ENCODE measurements at places on chromosomes 12 and 14.
A peak's percentile ranks its signal among the peaks of the same experiment; 100 is the strongest.

GRCh38 chr14:73238424-73238852, 1.1 kb downstream of the PAPLN start:
- no peak for DNase-seq

GRCh38 chr12:131075611-131076010, 121.9 kb downstream of the ADGRD1 start:
- DNase-seq, result no peak

- peak; percentile 59 for DNase-seq
Measured at GRCh38 chr12:14960548-14961465, 594 bp downstream of the ARHGDIB start.

- DNase-seq, result no peak
Measured at GRCh38 chr14:69580009-69580577, 5.4 kb upstream of the CCDC177 start.

- DNase-seq, result no peak
Measured at GRCh38 chr12:87783467-87783866, 245.7 kb downstream of the C12orf50 start.

GRCh38 chr12:49089821-49090773, 4.5 kb downstream of the DHH start:
- no peak for DNase-seq

DNA sequence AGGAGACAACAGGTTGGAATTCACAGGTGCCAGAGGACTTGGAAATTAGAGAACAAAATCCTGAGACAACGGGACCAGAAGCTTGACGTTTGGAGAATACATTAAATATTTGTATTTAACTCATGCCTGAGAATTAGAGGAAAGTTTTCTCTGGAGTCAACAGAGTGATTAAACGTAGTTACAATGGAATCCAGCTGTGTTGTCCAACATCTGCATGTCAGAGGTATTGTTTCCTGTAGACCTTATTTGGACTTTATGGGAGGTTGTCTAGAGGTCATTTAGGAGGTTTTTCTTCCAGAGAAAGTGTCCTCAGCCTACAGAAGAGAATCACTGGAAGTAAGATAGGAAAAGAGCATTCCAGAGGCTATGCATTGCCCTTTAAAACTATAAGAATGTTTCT, 45.1 kb upstream of the RERGL start:
- no peak for DNase-seq

DNA sequence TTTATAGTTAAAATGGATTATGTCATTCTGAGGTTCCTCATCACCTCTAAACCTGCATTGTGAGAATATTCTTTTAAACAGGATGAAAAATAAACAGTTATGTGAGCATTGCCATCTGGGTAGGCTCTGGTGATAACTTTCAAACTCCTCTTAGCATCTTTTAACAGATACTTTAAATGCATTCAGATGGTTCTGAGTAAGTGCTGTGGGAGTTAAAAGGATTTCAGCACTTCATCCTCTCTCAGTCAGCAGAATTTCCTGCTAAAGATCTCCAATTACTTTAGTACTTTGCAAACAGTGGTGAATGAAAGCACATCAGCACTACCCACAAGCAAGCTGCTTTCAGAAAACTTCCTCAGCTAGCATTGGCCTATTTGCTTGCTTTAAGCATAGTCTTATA, 59.3 kb upstream of the TMTC1 start:
- no peak for DNase-seq

- no peak for DNase-seq
Measured at GRCh38 chr14:69424149-69424923, 25.8 kb downstream of the SLC39A9 start.

DNA sequence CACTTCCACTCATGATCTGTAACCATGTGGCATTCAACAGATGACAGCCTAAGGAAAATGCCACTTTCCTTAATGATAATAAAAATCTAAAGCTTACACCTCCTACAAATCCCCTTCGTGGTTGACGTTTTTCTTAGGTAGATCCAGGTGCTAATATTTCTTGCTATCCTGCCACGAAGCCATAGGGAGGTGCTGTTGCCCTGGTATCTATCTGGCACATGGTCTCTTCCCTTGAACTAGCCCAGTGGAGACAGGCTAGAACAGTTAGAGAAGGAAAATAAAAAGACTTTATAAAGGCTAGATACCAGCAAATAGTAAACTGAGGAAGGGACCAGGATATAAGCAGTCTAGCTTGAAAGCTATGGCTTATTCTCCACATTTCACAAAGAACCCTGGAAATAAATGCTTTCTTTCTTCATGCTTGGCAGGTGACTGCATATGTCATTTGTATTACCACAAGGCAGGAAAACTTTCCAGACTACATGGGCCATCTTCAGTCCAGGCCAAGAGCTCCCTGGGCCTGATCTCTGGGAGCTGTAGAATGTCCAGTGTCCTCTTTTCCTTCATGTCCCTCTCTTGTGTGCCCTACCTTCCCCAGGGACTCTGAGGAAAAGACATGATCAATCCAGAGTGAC, 15.3 kb downstream of the SPIC start:
- DNase-seq, result peak; percentile 5

- DNase-seq, result no peak
Measured at GRCh38 chr14:24921903-24922302, 128.0 kb downstream of the STXBP6 start.

DNA sequence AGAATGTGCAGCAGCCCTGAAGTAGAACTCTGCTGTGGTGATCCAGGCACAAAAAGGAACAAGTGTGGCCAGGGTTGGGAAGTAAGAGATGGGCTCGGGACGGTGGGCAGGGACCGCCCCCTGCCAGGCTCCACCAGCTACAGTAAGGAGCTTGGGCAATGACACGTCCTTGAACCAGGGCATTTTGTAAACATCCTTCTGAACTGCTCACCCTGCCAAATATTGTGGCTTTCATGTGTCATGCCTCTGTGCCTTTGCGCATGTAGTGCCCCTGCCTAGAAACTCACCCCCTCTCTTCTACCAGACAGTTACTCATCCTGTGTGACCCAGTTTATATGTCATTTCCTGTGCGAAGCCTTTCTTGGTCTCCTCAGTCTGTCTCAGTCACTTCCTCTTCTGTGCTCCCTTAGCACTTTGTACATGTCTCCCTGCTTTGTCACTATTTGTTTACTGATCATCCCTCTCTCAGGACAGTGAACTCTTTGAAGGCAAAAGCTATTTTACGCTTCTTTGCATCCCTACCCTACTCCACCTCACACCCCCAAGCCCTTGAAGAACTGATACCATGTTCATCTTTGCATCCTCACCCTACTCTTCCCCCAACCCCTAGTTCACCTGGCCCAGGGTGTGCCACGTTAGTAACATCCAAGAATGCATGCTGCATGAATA, 108.9 kb upstream of the PLEKHG7 start:
- DNase-seq, result peak; percentile 55

DNA sequence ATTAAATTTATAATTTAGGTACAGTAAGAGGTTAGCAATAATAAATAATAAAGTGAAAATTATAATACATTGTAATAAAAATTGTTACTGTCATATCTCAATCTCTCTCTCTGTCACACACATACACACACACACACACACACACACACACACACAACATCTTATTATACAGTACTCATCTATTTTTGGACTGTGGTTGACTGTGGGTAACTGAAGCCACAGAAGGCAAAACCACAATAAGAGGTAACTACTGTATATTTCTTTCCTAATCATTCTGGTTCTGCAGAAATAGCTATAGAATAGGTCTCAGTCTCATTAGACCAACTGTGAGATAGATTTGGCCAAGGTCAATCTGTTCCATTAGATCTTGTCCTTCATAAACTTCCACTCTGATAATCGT, 33.1 kb upstream of the PTPRO start:
- no peak for DNase-seq

DNA sequence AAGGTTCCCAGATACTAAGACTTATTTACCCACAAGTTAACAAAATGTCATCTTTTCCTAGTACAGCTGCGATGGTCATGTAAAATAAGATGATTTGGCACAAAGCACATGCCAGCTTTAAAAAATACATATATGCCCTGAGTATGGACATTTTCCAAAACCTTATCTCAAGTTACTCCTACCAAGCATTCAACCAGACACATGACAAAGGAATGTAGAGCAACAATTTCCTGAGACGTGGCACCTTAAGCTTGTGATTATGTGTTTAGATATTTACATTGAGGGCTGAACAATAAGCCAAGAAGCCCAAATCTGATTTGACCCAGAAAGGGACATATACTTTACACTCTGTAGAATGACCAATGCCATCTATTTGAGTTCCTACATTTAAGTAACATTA, 24.5 kb upstream of the OVCH1 start:
- DNase-seq, result no peak

DNA sequence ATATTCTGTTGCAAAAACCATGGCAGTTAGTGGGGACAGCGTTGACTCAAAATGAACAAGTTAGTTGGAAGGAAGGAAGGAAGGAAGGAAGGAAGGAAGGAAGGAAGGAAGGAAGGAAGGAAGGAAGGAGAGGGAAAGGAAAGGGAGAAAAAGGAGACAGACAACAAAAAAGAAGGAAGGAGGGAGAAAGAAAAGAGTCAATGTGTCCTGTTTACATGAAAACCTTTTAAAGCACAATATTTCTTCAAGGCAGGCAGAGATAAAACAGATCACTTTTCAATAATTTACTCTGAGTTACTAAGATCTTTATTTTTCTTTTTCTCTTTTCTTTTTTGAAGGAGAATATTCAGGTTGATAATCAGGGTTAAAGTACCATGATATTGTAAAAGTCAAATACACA, 99.4 kb downstream of the CCER1 start:
- DNase-seq, result no peak

DNA sequence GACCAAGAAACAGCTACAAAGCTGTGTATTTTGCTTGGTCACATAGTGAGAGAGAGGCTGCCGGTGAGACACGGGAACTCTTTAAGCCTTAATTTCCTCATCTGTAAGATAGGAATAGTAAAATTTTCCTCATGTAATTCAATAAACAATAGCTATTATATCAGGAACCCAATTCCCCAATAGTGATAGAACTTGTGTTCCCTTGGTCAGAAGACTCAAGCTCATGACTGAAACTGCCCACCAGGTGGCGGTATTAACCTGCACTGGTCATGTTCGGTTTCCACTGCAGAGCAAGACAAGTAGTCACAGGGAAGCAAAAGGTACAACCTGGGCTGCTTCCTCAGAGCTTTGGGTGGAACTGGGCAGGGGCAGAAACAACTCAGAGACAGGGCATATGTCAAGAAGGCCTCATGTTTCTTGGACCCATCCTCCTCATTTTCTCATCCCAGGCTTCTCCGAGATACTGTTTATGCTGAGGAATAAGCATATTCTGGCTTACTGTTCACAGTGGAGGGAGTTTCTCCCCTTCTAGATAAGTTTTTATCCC, 4.2 kb upstream of the AJUBA start:
- peak; percentile 75 for DNase-seq

DNA sequence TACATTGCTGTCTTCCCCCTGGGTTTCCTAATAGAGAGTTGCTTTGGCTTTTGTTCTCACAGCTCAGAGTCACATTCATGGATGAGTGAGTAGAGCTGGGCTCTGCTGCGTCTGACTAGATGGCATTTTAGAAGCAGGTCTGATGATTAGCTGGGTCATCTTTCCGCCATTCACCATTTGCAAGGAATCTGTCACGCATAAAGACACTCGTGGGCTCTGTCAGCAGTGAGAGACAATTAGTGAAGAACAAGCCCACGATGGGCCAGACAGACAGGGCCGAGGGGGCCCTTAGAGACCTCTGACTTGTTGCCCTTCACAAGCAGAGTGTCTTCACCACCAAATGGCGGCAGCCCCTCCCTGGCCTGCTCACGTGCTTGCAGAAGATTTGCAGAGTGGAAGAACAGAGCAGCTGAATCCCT, 175.0 kb downstream of the CRADD start:
- no peak for DNase-seq

GRCh38 chr14:78917462-78917861, 747.3 kb downstream of the NRXN3 start:
- DNase-seq, result no peak

GRCh38 chr12:53486736-53487487, 12.3 kb downstream of the MAP3K12 start:
- no peak for DNase-seq

DNA sequence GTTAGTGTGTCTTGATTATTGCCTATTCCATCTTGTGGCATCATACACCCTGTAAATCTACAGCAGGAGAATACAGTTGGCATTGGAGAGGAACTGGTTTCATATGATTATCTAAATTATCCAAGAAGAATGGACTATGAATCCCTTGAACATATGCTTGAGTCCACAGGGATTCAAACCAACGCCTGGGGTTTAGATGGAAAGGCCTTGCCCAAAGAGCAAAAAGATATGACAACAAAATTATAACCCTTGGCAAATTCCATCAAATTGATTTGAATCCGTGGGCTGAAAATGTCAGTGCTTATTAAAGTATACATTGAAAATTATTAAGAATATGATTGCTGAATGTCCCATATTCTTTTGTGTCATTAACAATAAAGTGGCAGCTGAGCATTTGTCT, 108.2 kb downstream of the PDE3A start:
- no peak for DNase-seq

DNA sequence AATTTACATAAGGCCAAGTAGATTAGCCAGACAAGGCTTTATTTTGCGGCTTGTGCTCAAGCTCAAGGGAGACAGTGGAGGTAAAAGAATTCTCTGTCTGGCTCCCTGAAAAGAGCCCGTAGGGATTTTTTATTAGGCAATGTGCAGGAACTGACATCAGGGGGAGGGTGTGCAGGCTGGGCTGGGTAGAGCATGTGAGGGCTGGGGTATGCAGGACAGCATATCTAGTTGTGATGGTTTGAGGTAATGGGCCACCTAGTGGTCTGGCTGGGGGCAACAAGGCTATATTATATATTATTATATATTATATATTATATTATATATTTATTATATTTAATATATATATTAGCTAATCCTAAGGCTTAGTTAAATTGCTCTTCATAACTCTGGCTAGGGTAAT, 102.1 kb downstream of the TMEM117 start:
- no peak for DNase-seq

DNA sequence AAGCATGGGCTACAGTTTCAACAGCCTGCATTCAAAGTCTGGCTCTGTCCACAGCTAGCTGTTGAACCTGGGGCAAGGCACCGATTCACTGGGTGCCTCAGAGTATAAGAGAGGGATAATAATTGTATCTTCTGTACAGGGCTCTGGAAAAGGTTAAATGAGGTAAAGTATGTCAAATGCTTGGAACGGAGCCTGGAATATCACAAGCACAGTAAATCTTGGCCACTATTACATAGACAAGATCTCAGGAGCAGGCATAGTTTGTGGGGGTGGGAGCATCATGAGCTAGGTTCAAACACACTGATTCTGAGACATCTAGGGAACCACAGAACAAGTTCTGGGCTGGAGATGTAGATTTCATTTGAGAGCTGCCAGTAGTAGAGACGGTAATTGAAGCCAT, 203.7 kb upstream of the NUDT4 start:
- no peak for DNase-seq

Measured in GDM1 (cell line).